ENCODE measurements at places on chromosomes 4 and X. TPM values are rescaled to one million over a fixed set of nuclear protein-coding genes. Genes with fewer than 3 reads are reported as not detected.

Gene FAM149A
- 9.9 TPM for total RNA-seq

Gene SERTM2
- total RNA-seq, result 8.9 TPM

Gene BMPR1B
- total RNA-seq, result 9.3 TPM

Gene ADH1B
- 6.1 TPM for total RNA-seq

Gene RNF175
- 11.3 TPM for total RNA-seq

Gene RAB9B
- total RNA-seq, result 2.8 TPM

Gene TREX2
- total RNA-seq, result 0.72 TPM

Gene UBA1
- total RNA-seq, result 314 TPM

Gene DIPK2B
- total RNA-seq, result not detected

Gene YY2
- total RNA-seq, result 3.1 TPM

Gene BEX1
- 61.9 TPM for total RNA-seq

Gene MTCP1
- 10.2 TPM for total RNA-seq

Gene BEX5
- 3.4 TPM for total RNA-seq

Gene CYSLTR1
- total RNA-seq, result not detected

Gene TSPAN6
- total RNA-seq, result 99.3 TPM

Gene COL25A1
- total RNA-seq, result 9.2 TPM

Gene TMPRSS11B
- total RNA-seq, result 3.1 TPM

Gene TKTL1
- total RNA-seq, result 0.56 TPM

Gene LDB2
- total RNA-seq, result 31.5 TPM

Gene ZFYVE28
- 3.6 TPM for total RNA-seq

Gene XAGE1A
- not detected for total RNA-seq

Gene GABRA4
- total RNA-seq, result 1.5 TPM

Gene UGT2B15
- total RNA-seq, result 2.0 TPM

Gene LEF1
- total RNA-seq, result 66.1 TPM

Gene C4orf17
- not detected for total RNA-seq

Gene VSIG4
- not detected for total RNA-seq

Gene STAG2
- total RNA-seq, result 89.5 TPM

Gene LINC00632
- 107 TPM for total RNA-seq

Gene MAGEA2B
- 1.1 TPM for total RNA-seq

Gene SULT1E1
- 64.9 TPM for total RNA-seq

Gene NEUROG2
- 1.2 TPM for total RNA-seq

Gene HS6ST2
- 46.4 TPM for total RNA-seq

Gene DLG3
- 41.8 TPM for total RNA-seq

Gene CCNB3
- total RNA-seq, result 0.83 TPM

Gene PCYT1B
- total RNA-seq, result 5.7 TPM

Gene CACNA1F
- 0.48 TPM for total RNA-seq

Gene TACR3
- 0.72 TPM for total RNA-seq

Gene NR3C2
- 13.9 TPM for total RNA-seq

Gene TLR2
- total RNA-seq, result 1.2 TPM

Gene SCARB2
- 107 TPM for total RNA-seq

Gene FGD1
- total RNA-seq, result 23.9 TPM

Gene G6PD
- 41.3 TPM for total RNA-seq

Gene HAUS7
- 32.5 TPM for total RNA-seq

Data from type B pancreatic cell (in vitro differentiated cells).